ENCODE measurements at places on chromosomes 16 and 17.

DNA sequence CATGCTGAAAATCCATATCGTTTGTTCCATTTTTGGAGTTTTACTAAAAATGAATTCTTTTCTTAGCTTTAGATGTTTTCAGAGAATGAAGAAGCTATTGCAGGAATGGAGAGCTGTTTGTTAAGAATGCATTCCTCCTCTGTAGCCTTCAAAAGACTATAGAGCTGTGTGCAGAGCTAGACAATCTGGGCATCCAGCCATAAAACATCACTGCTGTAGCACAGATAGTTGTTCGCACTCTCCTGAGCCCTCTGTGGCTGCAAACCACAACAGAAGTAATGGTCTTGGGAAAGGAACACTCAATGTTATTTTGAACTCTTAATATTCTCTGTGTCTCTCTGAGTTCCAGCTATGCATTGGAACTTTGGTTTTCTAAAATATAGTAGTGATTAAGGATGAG lies 4.9 kb downstream of the TNRC6C start:
- peak; percentile 45 for DNase-seq

GRCh38 chr17:42133461-42134041 lies 10.9 kb downstream of the HSPB9 start:
- peak; percentile 18 for DNase-seq

DNA sequence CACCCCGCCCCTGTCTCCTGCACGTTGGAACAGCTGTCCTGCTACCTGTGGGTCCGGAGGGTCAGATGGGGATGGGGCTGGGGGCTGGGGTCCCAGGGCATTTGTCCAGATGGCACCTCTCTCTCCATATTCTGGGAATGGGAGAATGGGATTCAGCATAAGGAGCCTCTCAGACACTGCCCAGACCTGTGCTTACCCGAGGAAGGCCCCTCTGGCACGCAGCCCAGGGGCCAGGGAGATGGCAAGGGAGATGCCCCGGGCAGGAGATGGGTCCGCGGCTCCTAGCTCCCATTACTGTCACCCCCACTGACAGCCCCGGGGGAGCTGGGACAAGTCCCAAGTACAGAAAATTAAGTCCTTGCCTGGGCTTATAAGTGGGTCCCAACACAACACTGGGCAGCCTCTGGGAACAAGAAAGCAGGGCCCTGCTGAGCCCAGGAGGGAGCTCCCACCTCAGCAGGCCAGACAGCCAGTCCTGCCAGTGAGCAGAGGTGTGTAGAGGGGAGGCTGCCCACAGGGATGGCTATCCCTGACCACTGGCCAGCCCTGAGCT lies 1.8 kb downstream of the VASN start:
- no peak for DNase-seq

DNA sequence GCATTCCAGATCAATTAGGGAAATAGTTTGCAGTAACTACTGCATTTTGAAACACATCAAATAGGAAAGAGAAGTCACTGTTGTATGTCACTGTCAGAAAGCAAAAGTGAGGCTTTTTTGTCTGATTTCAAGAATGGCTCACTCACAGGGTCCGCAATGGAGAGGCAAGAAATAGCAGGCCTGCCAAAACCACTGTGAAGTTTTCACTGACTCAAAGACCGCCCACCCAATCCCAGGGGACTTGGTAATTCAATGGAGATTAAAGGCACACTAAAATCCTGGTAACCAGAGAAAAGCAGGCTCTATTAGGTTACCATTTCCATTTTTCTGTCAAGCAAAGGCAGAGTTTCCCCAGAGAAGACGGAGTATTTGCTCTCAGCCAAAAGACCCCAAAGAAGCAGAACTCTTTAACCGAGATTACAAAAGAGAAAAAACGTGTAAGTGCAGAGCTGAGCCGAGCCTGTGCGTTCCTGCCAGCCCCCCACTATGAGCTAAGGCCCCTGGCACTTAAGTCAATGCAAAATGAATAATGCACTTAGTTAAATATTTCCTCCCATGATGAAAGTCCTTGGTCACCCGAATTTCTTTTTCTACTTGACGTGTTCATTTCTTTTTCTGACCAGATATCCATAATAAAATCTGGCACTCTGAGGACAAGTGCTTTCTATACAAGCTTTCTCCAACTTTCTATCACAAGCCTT lies 57.0 kb downstream of the FOXL1 start:
- no peak for DNase-seq

- DNase-seq: no peak
These were observed 36.3 kb downstream of the OR1D5 start for GRCh38 chr17:3026856-3027751.

DNA sequence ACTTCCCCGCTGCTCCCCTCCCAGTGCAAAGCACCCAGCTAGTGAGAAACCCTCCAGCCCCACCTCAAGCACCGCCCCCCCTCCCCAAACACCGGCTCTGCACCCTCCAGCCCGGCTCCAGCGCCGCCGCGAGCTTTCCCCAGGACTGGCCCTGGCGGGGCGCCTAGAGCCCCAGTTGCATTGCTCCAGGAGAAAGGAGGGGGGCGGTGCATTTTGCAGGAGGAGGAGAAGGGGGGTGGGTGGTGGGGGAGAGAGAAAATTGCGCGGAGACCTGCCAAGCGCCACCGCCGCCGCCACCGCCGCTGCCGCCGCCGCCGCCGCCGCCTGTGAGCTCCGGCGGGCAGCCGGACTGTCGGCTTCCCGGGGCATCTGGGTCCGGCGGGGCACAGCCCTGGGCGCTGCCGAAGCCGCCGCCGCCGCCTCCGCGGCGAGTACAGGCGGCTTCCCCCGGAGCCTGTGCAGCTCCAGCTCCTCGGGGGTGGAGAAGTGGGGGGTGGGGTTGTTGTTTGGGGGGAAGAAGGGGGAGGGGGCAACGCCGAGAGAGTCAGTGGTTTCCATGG lies 333 bp upstream of the NOG start:
- DNase-seq: peak; percentile 18

GRCh38 chr17:78205124-78205775 lies 8.8 kb upstream of the BIRC5 start:
- DNase-seq: no peak

- DNase-seq: no peak
These were observed 13.0 kb upstream of the ABCA5 start for GRCh38 chr17:69339937-69340336.

DNA sequence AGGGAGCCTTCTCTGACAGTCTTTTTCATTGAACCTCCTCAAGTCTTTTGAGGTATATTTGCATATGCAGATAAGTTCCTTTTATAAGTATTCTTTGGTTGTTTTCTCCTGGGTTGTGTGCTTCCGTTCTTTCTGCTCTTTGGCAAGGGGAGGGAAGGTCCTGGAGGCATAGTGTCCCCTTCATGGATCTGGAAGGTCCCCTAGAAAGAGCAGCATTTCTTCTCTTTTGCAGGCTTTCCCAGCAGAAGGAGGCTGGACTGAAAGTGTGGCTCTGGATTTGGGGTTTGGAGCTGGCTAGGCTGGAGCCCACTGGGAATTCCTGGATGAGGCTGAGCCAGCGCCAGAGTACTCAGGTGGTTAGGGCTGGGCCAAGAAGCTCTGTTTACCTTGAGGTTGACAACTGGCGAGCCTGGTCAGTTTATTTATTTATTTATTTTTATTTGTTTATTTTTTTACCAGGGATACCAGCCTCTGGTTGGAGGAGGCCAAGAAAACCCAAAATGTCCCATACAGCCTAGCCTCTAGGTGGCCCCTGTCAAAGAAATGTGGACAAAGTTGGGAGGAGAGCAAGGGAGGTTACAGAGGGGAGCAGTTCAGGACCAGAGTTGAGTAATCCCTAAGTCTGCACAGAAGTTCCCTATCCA lies 5.4 kb upstream of the TOP2A start:
- no peak for DNase-seq

DNA sequence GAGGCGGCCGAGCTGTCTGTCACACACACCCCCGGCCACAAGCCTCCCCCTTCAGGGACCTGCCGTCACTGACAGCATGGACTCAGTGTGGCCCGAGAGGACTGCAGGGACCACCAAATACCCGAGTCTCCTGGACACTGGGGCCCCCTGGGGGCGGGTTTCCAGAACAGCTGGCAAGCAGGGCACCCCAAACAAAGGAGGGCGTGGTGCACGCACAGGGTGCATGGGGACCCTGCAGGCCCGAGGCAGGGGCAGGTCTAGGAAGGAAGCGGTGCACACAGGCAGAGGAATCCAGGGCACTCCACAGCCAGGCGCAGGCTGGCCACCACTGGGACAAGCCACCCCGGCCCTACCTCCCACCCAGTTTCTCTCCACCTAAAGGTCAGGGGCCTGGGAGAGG lies 28.7 kb upstream of the ENPP7 start:
- DNase-seq: no peak

DNA sequence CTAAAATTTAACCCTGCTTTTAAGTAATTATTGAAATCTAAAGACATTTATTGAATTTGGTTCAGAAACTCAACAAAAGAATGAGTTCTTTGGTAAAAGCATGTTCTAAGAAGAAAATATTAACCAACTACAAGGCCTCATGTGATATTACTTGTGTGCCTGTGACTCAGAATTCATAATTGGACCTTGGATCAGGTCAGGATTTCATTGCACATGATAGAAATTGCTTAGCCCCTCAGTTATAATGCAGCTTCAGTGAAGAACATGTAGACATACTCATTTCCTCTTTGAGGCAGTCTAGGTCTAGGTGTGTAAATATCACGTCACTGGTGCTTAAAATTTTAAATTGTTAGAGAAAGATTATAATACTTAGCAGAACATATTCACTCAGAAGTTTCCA lies 410.0 kb upstream of the SOX9 start:
- no peak for DNase-seq

DNA sequence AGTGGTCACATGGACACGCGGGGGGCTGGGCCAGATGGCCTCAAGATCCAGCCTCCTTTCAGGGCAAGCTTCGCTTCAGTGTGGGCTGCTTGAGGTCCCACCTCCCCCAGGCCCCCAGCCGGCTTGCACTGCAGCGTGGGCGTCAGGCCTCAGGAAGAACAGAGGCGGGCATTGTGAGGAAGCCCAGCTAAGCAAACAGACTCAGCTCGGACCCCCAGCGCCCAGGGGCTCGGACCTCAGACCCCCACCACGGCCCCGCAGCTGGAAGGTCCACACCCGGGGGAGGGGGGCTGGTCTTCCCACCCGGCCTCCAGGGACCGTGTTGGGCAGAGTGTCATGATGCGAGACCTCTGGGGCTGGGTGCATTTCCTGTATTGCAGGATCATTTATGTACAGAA lies 24.7 kb upstream of the ZNF469 start:
- DNase-seq: no peak

- DNase-seq: no peak
These were observed 465.4 kb upstream of the C16orf82 start for GRCh38 chr16:26601335-26601734.

- no peak for DNase-seq
These were observed 11.6 kb upstream of the ROGDI start for GRCh38 chr16:4814046-4814445.

Measured in CD4-positive, alpha-beta T cell treated with Interleukin-1 beta for 1 hour (primary cell).